ENCODE measurements at places on chromosomes 11 and 22. TPM values are rescaled to one million over a fixed set of nuclear protein-coding genes. Genes with fewer than 3 reads are reported as not detected.

Gene APLP2
- 53.3 TPM for total RNA-seq

Gene KCNK4
- not detected for total RNA-seq

Gene CCDC82
- total RNA-seq, result 37.3 TPM

Gene MFNG
- total RNA-seq, result 148 TPM

Gene DCHS1
- total RNA-seq, result 2.4 TPM

GRCh38 chr11:13929395-13929891 is 33.1 kb upstream of the SPON1 start:
- H3K4me1 ChIP-seq, result peaks cover 8% of the 10 kb centered on the region
- DNase-seq, result no peak
- no peak overlapping the region for H3K27ac ChIP-seq

GRCh38 chr11:65500387-65501185 is 1.7 kb downstream of the MALAT1 start:
- H3K27ac ChIP-seq, result peak overlapping the region; percentile 98
- H3K4me1 ChIP-seq, result peaks cover 57% of the 10 kb centered on the region
- peaks cover 56% of the 10 kb centered on the region for H3K36me3 ChIP-seq
- H3K4me3 ChIP-seq, result peak overlapping the region; percentile 100
- no peaks in the 10 kb centered on the region for H3K27me3 ChIP-seq
- DNase-seq, result peak; percentile 57

DNA sequence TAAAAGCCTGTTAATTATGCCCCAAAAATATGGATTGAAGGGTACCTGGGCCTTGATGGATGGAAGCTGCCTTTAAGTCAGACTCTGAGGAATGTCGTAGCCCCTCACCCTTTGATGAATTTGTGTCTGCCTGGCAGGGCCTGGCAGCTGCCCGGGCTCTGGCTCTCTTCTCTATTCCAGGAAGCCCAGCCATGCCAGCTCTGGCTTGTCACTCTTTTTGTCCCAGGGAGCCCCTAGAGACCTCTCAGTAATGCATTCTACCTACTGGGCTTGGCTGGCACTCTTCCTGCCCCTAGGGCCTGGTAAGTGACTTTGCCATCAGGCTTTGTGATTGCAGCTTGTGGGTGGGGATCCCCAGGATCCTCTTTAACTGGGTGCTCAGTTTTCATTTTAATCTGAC is 103.8 kb downstream of the GRIK4 start:
- no peaks in the 10 kb centered on the region for H3K36me3 ChIP-seq
- no peak overlapping the region for H3K4me3 ChIP-seq
- no peaks in the 10 kb centered on the region for H3K27me3 ChIP-seq
- no peak overlapping the region for H3K27ac ChIP-seq
- H3K4me1 ChIP-seq, result no peaks in the 10 kb centered on the region
- no peak for DNase-seq

GRCh38 chr11:208181-208916 is 841 bp downstream of the RIC8A start:
- no peaks in the 10 kb centered on the region for H3K27me3 ChIP-seq
- peak; percentile 79 for DNase-seq
- H3K4me1 ChIP-seq, result peaks cover 57% of the 10 kb centered on the region
- peak overlapping the region; percentile 91 for H3K4me3 ChIP-seq

GRCh38 chr11:2958251-2958650 is 29.0 kb upstream of the PHLDA2 start:
- H3K4me1 ChIP-seq, result no peaks in the 10 kb centered on the region
- H3K27me3 ChIP-seq, result no peaks in the 10 kb centered on the region
- H3K36me3 ChIP-seq, result peaks cover 98% of the 10 kb centered on the region

DNA sequence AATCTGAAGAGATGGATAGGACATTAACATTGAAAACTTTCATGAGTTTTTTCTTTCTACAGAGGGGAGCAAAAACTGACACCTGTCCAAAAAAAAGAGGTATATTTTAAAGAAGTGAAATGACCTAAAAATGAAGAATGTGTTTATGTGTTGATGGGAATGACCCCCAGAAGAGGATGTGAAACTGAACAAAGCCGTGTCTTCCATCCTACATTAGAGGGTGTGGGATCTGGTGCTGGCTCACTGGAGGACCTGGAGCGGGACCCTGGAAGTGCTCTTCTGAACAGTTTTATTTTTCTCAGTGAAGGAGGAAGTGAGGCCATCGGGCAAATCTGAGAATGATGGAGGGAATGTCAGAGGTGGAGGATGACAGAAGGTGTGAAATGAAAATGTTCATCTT is 470.1 kb downstream of the NTM start:
- no peaks in the 10 kb centered on the region for H3K27me3 ChIP-seq
- no peak overlapping the region for H3K4me3 ChIP-seq
- DNase-seq, result no peak
- no peak overlapping the region for H3K27ac ChIP-seq
- H3K36me3 ChIP-seq, result no peaks in the 10 kb centered on the region
- no peaks in the 10 kb centered on the region for H3K4me1 ChIP-seq

GRCh38 chr11:110797453-110797852 is 85.2 kb upstream of the ARHGAP20 start:
- H3K4me1 ChIP-seq, result no peaks in the 10 kb centered on the region
- no peak overlapping the region for H3K27ac ChIP-seq
- H3K4me3 ChIP-seq, result no peak overlapping the region
- no peaks in the 10 kb centered on the region for H3K36me3 ChIP-seq
- H3K27me3 ChIP-seq, result no peaks in the 10 kb centered on the region

- H3K4me3 ChIP-seq, result no peak overlapping the region
- no peak overlapping the region for H3K27ac ChIP-seq
- H3K4me1 ChIP-seq, result peaks cover 8% of the 10 kb centered on the region
- H3K36me3 ChIP-seq, result no peaks in the 10 kb centered on the region
Observed at GRCh38 chr11:66015936-66016792, 4.4 kb downstream of the CST6 start.
